ENCODE measurements at places on chromosomes 2 and 18.

- DNase-seq, result no peak
Observed at GRCh38 chr2:215594766-215595165, 158.9 kb upstream of the FN1 start.

DNA sequence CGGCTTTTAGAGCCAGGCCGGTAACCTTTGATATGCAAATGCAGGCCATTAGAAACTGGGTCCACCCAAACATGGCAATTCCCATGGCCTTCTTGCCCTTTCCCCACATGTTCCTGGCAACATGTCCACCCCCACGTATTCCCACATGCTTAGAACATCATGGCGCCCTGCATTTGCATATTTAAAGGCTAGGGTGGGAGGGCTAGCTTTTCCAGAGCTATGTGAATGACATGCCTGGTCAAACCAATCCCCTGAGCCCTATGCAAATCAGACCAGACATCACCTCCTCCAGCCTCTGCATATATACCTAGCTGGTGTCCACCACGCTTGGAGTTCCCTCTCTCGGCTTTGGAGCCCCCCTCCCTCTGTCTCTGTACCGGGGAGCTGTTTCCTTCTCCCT, 481.9 kb downstream of the CDH2 start:
- no peak for DNase-seq

DNA sequence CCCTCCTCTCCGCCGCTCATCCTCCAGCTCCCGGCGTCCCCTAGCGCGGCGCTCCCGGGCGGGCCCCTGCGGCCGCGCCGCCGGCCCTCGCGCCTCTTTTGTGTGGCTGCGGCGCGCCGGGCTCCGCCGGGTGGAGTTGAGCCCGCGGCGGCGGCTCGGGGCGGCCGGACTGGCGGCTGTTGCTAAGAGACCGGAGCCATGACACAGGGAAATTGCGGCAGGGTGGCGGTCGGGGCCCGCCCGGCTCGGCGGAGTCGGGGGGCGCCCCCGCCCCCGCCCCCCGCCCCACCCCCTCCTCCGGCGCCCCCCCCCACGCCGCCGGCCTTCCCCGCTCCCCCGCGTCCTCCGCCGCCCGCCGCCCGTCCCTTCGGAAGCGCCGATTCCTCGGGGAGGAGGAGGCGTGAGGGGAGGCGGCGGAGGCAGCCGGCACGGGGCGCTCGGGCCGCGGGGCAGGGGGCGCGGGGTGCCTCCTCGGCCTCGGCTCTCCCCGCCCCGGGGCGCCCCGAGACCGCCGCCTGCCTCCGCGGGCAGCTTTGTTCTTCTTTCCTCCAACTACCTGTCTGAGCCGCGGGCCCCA, at the start of gene TMEM200C:
Gene TMEM200C, minus strand, starts transcription at position 224 of the 577 bp plus-strand sequence. CDS start 3,459 bp downstream, outside the sequence.
- no peak for DNase-seq

DNA sequence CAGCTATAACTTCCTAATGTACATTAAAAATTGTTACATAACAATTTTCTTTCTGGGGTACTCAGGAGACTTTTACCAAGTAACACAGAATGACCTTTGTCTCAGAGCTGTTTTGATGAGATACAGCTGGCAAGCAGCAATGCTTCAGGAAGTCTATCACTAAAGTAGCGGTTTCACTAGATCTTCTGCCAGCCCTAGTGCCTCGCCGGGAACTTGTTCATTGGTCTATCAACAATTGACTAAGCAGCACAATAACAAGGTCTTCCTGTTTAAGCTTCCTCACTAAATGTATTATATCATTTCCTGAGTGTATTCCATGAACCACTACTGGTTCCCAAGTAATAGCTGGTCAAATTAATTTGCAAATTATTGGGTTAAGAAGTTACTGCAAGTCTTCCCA, 69.2 kb downstream of the TRIP12 start:
- DNase-seq, result peak; percentile 19

GRCh38 chr18:59906203-59906602, 6.4 kb downstream of the PMAIP1 start:
- DNase-seq, result no peak

GRCh38 chr2:128734521-128735295, 416.0 kb upstream of the HS6ST1 start:
- no peak for DNase-seq

DNA sequence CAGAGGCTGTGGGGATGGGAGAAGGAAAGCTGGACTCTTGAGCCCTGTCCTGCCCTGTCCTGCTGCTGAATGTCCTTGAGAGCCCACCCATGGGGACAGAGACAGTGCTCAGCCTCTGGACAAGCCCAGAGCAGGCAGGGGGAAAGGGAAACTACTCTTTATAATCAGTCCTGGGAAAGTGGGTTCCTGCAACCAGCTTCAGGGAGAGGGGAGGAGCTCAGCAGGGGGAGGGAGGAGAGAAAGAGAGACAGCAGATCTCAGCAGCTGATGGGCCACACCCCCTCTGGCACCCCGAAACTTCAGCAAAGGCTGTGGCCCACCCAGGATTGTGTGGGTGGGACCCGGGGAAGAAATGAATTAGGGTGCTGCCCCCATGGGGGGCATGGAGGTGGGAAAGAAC, 11.6 kb downstream of the ECEL1 start:
- DNase-seq, result no peak

- no peak for DNase-seq
Observed at GRCh38 chr2:11279398-11279797, 65.0 kb downstream of the ROCK2 start.

DNA sequence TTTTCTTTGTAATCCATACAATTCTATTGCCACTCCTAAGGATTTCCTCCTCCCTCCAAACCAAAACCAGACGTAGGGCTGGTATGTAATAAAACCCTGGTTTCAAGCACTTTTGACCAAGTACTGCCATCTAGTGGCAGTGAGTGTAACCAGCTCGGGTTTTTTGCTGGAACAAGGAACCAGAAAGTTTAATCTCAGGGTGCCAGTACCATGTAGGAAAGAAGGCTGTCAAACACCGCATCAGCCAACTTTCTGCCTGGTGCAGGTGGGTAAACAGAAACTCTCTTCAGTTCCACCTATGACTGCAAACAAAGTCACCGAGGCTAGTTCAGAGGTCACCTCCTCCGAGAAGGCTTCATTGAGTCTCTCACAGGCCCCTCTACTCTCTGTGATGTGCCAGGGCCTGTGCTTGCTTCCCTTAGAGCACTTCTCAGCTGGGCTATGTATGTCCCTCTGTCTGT, 10.2 kb upstream of the THNSL2 start:
- DNase-seq, result peak; percentile 18

GRCh38 chr2:61196671-61197070, 34.7 kb downstream of the C2orf74 start:
- DNase-seq, result no peak

GRCh38 chr2:226118471-226119429, 680.9 kb downstream of the IRS1 start:
- no peak for DNase-seq

GRCh38 chr18:45670281-45670962, 53.6 kb upstream of the SLC14A1 start:
- no peak for DNase-seq

DNA sequence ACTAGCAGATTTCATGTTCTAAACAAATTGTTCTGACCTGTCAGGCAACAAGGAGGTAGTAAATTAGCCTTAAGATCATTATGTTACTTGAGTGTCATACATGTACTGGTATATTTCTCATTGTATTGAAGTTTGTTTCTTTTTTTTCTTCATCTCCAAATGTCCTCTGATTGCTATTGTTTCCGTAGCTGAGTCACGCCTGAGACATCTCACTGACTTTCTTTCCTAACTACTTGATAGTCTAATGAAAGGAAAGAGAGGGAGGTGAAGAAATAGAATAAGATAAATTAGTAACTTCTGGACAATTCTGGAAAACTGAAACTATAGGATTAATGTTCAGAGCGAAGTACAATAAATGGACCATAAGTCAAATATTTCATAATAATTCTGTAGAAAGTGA, 1049.9 kb downstream of the TSN start:
- no peak for DNase-seq

- DNase-seq, result no peak
Observed at GRCh38 chr2:134216152-134216829, 37.6 kb upstream of the MGAT5 start.

DNA sequence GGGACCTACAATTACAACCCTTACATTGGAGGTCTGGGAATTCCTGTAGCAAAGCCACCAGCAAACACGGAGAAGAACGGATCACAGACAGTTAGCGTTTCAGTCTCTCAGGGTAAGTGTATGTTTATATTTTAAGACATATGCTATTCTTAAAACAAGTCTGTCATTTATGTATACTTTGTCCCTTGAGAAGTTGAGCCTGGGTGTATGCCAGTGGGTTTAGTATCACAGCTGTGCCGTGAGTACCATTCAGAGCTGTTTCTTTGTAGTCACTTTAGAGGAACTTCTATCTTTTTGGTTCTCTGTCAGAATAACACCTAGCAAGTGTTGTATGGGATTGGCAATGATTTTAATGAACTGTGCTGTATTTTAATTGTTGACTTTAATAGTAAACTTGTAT, 125.6 kb downstream of the BIRC6 start:
- DNase-seq, result no peak

- no peak for DNase-seq
Observed at GRCh38 chr2:144432921-144433320, 87.0 kb downstream of the ZEB2 start.

DNA sequence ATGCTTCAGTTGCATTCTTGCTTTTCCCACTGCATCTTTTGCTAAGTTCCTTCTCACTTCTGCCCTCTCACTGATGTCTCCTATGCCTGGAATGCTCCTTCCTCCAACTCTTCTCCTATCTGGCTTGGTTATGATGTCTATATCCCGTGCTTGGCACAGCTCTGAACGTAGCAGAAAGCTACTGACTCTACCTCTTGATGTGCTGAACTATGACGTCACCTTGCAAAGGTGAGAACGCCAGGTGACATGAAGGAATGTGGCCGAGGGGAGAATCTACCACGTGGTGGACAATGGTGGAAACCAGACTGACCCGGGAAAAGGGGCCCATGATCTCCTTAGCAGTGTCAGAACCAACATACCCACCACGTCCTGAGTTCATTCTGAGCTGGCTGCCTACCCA, 209.7 kb downstream of the SH3BP4 start:
- DNase-seq, result no peak

DNA sequence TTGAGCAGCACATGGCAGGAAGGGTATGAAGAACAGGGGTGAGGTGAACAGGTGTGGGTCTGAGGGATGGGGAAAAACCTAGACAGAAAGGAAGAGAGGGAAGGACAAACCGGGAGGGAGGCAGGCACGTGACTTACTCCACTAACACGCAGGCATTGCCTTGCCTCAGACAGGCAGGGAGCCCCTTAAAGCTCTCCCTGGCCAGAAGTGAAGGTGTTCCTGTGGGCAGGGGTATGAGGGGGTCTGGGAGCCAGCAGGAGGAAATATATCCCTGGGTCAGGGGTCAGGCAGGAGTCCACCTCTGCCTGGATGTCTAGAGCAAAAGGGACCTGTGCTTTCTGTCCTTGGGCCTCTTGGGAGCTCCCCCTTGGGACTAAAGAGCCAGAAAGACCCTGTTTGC, 135.3 kb upstream of the EPAS1 start:
- no peak for DNase-seq

DNA sequence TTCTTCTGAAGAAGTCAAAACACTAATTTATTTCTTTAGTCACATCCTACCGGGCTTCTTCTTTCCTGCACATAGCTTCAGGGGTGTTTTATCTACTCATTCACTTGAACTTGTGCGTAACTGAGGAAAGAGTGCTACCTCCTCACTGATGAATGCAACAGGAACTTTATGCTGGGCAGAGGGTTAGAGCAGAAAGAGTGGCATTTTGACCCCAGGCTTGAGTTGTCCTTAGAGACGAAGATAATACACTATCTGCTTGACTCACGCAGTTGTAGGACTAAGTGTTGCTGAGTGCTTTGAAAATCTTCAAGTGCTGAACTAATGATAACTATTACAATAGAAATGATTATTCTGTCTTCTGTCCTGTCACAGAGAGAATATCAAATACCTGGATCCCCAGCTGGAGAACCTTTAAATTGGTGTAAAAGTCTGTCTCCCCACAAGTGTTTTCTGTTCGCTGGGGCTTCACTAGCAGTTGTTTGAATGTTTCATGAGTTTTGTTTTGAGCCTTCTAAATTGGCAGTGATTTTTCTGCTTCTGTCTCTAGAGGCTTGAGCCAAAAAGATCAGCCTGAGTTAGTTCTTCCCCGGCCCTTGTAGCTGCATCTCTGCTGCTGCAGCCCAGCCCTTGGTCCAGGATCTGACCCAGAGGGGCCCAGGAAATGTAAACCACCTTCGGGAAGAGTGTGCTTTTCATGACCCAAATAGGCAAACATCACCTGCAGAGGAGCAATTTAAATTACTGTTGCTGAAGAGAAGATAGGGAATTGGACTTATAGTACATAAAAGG, 86.3 kb upstream of the LGALSL start:
- no peak for DNase-seq

GRCh38 chr2:64166212-64166611, 22.0 kb upstream of the PELI1 start:
- no peak for DNase-seq

GRCh38 chr2:73050121-73050545, 21.4 kb downstream of the SFXN5 start:
- DNase-seq, result no peak

GRCh38 chr2:69168950-69169654, 156.1 kb downstream of the ANTXR1 start:
- DNase-seq, result no peak

- DNase-seq, result no peak
Observed at GRCh38 chr2:98438190-98439133, 6.2 kb upstream of the INPP4A start.

DNA sequence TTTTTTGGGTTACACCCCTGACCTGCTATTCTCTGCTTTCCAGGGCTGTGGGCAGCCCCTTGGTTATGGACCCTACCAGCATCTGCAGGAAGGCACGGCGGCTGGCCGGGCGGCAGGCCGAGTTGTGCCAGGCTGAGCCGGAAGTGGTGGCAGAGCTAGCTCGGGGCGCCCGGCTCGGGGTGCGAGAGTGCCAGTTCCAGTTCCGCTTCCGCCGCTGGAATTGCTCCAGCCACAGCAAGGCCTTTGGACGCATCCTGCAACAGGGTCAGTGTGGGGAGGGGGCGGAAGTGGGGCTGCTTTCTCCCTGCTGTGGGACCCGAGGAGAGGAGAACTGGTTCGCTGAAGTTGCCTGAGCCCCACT, 9.7 kb upstream of the WNT10A start:
- DNase-seq, result no peak

DNA sequence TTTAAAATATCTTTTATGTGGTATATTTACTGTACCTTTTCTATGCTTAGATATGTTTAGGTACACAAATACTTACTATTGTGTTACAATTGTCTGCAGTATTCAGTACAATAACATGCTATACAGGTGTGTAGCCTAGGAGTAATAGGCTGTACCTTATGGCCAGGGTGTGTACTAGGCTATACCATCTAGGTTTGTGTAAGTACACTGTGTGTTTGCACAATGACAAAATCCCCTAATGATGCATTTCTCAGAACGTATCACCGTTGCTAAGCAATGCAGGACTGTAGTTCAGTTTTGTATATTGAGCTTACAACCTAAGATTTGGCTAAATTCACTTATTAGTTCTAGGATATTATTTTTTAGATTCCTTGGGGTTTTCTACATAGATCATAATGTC, 332.3 kb upstream of the HS6ST1 start:
- no peak for DNase-seq

- DNase-seq, result no peak
Observed at GRCh38 chr2:234952270-234953115, 676 bp downstream of the SH3BP4 start.
